ENCODE measurements at places on chromosomes 2 and 18.

DNA sequence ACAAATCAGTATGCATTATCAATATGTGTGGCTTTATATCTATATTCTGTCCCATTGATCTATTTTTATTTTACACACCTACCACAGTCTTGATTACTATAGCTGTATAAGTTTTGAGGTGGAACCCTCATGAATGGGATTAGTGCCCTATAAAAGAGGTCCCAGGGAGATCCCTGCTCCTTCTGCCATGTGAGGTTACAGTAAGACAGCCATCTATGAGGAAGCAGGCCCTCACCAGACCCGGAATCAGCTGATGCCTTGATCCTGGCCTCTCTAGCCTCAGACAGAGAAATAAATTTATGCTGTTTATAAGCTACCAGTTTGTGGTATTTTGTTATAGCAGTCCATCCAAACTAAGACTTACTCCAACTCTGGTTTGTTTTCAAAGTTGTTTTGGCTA lies 54.9 kb downstream of the HNRNPLL start:
- no peak for DNase-seq

- DNase-seq = no peak
Measured at GRCh38 chr2:201171259-201171814, 11.6 kb upstream of the CASP10 start.

GRCh38 chr2:189134485-189134884 lies 45.1 kb downstream of the COL5A2 start:
- DNase-seq = no peak

DNA sequence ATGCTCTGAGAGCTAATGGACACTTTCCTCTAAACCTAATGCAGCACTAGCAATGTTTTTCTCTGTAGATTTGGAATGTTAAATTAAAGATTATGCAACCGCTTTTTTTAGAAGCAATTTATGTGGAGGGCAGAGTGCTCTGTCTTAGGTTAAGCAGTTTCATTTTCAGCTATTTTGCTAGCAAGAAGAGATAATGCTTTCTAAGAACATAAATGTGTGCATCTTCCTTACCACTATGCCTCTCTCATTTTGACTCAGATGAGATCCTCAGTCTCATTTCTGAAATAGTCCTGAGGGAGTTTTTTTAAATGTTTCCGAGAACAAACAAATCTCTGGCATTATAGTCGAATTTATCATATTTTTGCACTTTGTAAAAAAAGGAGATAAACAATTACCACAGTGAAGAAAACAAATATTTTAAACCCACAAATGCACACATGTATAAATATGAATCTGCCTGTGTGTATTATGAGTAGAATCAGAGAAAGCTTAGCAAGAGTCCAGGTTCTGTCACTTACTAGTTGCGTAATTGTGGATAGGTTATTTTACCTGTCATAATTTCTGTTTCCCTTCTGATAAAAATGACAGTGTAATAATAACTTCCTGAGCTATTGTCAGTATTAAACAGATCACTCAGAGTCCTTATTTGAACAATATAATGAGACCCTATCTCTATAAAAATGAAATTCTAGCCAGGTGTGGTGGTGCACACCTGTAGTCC lies 207.7 kb upstream of the CRIM1 start:
- no peak for DNase-seq

GRCh38 chr2:120768112-120769048 lies 32.7 kb downstream of the GLI2 start:
- DNase-seq = no peak

DNA sequence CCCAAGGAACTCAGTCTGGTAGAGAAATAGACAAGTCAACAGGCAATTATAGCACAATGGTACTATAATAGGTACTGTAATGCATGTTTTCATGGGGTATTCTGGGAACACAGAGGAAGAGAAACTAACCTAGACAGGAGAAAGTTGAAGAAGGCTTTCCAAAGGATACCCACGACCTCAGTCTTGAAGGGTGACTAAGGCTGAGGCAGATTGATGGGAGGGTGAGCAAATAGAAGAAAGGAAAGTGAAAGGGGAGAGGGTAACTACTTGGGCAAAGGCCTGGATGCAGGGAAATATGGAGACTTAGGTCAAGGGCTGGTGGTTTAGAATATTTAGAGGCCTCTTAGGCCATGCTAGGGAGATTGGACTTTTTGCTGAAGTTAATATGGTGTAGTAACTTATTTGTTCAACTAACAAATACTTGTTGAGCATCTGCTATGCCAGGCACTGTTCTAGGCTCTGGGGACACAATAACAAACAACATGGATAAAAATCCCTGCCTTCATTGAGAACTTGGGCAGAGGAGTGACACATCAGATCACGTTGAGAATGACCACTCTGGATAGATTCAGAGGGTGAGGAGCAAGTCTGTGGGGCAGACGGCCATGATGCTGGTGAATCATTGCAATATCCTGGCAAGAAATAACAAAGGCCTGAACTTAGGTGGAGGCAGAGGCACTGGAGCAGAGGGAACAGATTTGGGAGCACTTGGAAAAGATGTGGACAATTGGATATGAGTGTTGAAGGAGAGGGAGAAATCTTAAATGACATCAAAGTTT lies 56.4 kb downstream of the PLB1 start:
- no peak for DNase-seq

- DNase-seq = no peak
Measured at GRCh38 chr18:7516266-7517117, 50.6 kb upstream of the PTPRM start.

GRCh38 chr18:13565228-13565627 lies 161.1 kb downstream of the FAM210A start:
- no peak for DNase-seq

DNA sequence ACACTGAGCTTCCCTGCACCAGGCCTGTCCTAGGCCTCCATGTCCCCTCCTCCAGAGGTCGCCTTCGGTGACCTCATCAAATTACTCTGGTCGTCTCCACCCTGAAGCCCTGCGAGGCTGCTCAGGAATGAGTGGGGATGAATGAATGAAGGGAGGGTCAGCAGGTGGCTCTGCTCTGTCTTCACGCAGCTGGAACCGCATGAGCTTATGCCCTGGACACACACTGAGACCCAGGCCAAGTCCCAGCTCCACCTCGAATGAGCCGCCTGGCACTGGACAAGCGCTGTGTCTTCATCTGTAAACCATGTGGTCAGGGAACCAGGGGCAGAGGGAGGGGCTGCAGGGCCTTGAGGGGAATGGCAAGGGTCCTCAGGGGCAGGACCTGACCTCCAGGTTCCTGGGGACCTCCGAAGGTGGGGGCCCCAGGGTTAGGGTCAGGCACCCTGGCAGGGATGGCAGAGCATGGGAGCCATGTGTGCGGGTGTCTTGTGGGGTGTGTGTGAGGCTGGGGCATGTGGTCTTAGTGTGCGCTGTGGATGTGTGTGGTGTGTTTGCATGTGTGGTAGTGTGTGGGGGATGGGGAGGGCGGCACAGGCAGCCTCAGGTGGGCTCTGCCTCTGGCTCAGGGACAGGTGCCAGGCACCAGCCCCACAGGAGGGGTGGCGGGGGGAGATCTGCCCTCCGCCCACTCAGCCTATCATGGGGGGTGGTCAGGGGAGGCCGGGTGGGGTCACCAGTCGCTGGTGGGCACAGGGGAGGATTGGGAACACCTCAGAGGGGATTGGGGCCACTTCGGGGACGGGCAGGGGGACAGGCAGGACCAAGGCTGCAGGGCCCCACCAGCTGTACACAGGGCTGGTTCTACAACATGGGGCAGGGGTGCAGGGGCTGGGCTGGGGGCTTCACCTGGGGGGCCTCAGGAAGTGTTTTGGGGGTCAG lies 13.9 kb downstream of the ODC1 start:
- DNase-seq = no peak

- no peak for DNase-seq
Measured at GRCh38 chr2:66438498-66438833, 3.5 kb downstream of the MEIS1 start.

DNA sequence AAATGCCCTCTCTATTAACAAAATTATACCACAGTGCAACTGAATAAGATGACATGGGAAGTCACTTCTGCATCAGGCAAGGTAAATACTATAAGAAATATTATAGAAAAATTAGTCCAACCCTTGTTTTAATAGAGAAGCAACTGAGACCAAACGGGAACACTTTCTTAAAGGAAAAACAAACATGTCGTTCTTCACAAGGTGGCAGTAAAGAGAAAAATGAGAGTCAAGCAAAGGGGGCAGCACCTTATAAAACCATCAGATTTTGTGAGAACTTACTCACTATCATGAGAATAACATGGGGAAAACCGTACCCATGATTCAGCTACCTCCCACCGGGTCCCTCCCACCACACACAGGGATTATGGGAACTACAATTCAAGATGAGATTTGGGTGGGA lies 481.7 kb upstream of the CRIM1 start:
- DNase-seq = no peak

DNA sequence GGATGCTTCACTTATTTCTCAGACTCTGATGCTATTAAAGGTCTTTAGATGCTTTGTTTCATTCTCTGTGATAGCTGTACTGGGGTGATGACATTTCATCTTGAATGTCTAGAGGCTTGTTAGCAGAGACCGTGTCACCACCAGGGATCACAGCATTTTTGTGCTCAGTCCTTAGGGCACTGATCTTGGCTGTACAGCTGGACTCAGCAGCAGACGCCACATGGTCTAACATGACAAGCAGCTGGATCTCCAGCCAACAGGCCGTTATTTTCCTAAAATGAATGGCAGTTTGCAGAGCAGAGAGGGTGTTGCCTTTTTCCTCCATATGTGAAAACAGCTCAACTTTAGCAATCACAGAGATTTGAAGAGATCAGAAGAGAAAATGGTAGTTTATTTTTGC lies 491.8 kb downstream of the CDH2 start:
- no peak for DNase-seq

- peak; percentile 50 for DNase-seq
Measured at GRCh38 chr18:35267161-35267651, 22.8 kb downstream of the ZSCAN30 start.

DNA sequence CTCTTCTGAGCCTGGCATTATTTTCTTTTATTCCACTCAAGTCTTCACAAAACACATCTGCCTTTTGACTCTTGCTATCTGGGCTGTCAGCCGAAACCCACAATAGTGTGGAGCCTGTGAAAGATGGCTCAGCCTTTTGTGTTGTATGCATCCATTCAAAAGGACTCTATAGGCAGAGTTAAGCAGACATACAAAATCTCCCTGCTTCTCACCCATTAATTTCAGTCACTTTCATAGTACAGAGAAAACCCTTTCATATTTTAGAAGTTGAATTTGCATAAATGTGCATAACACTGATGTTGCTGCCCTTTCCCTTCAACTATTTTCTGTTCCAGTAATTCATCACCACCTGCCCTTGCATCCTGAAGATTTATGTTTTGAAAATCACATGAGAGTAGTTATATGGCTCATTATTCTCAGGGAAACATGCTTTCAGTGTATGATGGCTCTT lies 154.6 kb downstream of the EVA1A start:
- DNase-seq = no peak

- DNase-seq = no peak
Measured at GRCh38 chr18:40235323-40235722, 1719.7 kb upstream of the PIK3C3 start.

DNA sequence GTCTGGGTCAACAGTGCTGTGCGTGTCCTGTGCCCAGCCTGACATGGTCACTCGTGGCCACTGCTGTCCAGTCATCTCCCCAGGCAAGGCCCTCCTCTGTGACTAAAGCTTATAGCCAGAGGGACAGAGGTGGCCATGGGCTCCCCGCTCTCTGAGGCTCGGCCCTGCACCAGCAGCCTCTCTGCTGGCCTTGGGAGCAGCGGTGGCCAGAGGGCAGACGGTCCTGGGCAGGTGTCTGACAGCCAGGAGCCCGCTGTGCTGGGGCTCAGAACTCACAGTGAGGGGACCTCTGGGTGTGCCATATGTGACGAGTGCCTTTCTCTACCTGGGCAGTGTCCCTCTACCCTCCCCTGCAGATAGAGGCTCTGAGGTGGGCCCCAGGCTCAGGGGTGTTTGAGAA lies 98.7 kb downstream of the FAM210A start:
- no peak for DNase-seq

DNA sequence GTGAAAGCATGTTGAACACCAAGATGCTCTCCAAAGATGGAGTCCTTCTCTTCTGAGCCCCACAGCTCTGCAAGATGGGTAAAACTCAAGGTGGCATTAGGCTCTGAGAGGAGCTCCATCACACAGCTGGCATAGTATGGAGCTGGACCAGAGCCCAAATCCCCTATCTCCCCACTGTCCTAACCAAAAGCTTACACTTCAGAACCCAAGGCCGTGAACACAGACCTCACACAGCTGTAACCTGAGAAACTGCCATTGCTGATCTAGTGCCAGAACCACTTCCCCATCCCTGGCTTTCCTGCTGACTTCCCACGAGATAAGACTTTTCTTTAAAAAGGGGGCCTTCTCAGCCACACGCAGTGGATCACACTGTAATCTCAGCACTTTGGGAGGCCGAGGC lies 25.0 kb downstream of the TTC32 start:
- DNase-seq = no peak

- no peak for DNase-seq
Measured at GRCh38 chr2:107607054-107607453, 219.6 kb upstream of the RGPD4 start.

All from activated gamma-delta T cell (primary cell).